Astrocyte (in vitro differentiated cells and primary cell): ENCODE measurements at places on chromosomes 1 and 21. TPM values are rescaled to one million over a fixed set of nuclear protein-coding genes. Genes with fewer than 3 reads are reported as not detected.

DNA sequence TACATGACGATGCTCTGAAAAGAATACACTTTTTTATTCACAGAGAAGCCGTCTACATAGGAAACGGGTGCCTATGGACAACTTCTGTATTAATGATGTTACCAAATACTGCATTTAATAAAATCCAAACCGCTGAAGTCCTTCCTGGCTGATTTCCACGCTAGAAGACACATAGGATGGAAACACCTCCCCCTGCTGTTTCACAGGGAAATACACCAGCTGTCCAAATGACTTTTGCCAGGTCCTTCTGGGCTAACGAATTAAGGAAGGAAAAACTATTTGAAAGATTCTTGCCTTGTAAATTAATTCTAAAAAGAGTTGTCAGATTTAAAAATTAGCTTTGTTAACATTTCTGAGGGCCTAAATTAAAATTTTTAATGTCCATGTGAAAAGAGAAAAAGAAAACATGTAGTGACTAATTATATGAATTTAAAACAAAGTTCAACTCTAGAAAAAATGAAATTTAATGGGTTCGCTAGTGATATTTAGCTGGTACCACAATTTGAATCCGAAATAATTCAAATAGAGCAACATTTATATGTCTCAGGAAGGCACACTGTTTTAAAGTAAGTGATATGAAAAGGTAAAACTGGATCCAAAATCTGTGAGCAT lies 146.0 kb downstream of the RERE start:
- H3K36me3 ChIP-seq = no peaks in the 10 kb centered on the region
- H3K27ac ChIP-seq = no peak overlapping the region
- DNase-seq = peak; percentile 52
- H3K27me3 ChIP-seq = no peaks in the 10 kb centered on the region
- H3K4me3 ChIP-seq = no peak overlapping the region

Gene OLIG1
- total RNA-seq = not detected in 2 replicates

- H3K36me3 ChIP-seq = peaks cover 16% of the 10 kb centered on the region
- peak overlapping the region; percentile 73 for H3K4me3 ChIP-seq
Observed at GRCh38 chr1:26278724-26279455, 996 bp upstream of the SH3BGRL3 start.

Gene GPR37L1
- not detected in 2 replicates for total RNA-seq

Gene DPT
- total RNA-seq = not detected in 2 replicates

Gene CREB3L4
- total RNA-seq = 5.3 and 6.1 TPM in 2 replicates

Gene AMY1A
- not detected in 2 replicates for total RNA-seq

DNA sequence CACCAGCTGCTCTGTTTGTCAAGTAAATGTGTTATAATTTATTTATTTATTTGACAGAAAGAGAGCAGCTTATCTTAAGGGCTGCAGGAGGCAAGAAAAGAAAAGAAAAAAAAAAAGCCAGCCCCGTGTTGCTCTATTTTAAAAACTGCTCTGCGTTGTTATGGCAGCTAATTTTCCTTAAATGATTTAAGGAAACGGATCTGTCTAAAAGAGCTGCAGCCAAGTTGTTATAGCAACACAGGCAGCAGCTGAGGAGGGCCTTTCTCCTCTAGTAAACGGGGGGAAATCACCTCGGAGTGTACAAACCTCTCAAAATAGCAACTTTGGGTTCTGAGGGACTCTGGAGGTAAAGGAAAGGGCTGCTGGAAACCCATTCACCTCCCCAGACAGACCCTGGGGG lies 149.2 kb downstream of the BEND5 start:
- DNase-seq = no peak
- H3K27me3 ChIP-seq = peaks cover 5% of the 10 kb centered on the region
- H3K4me1 ChIP-seq = no peaks in the 10 kb centered on the region

Gene PLA2G2E
- not detected in 2 replicates for total RNA-seq

DNA sequence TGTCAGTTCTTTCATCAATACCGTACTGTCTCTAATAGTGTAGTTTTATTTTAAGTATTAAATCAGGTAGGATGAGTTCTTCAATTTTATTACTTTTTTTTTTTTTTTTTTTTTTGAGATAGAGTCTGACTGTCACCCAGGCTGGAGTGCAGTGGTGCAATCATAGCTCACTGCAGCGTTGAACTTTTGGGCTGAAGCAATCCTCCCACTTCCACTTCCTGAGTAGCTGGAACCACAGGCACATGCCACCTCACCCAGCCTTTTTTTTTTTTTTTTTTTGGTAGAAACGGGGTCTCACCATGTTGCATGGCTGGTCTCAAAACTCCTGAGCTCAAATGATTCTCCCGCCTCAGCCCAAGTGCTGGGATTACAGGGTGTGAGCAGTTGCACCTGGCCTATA lies 44.3 kb downstream of the INAVA start:
- no peaks in the 10 kb centered on the region for H3K4me1 ChIP-seq
- no peak overlapping the region for H3K4me3 ChIP-seq
- DNase-seq = no peak
- H3K36me3 ChIP-seq = no peaks in the 10 kb centered on the region

Gene HCRTR1
- not detected in 2 replicates for total RNA-seq

Gene CELSR2
- 8.5 and 10.0 TPM in 2 replicates for total RNA-seq

DNA sequence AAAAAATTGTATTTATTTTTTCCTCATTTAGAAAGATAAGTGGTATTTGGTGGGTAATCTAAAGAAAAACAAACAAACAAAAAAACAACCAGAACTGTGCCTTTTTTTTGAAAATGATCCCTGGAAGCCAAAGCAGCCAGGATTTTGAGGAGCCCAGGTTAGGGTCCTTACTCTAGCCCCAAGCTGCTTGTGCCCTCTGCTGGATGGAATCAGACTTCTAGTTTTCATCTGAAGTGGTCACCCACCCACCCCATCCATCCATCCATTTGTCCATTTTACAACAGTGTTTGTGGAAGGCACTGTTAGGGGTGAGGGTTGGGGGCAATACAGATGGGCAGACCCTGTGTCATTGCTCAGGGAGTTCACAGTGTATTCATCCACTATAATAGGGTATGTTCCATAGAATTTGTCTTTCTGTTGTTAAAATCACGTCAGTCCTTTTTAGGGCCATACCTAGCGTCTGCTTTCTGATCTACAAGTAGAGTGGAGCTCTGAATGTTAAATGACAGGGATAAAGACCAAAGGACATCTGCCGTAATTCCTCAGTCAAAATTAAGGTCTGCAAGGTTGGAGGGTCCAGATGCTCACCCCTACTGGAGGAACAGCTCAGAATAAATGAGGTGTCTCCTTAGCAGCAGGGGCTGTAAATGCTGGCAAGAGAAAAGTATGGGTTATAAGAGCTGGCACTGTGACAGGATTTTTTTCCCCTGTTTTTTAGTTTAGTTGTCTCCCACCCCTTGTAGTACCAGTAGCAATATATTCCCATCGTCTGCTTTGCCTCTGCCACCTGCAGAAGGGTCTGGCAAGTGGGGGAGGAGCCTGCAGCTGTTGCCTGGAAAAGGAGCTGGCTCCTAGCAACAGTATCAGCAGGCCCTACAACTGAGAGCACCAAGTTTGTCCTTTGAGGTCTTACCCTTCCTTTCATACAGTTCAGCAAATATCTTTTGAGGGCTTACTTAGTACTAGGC lies 3.2 kb downstream of the LRRC42 start:
- no peak overlapping the region for H3K27ac ChIP-seq
- peaks cover 13% of the 10 kb centered on the region for H3K4me1 ChIP-seq
- H3K27me3 ChIP-seq = no peaks in the 10 kb centered on the region
- peaks cover 12% of the 10 kb centered on the region for H3K36me3 ChIP-seq

Gene IFI44
- 144 and 176 TPM in 2 replicates for total RNA-seq

- no peak overlapping the region for H3K27ac ChIP-seq
- no peaks in the 10 kb centered on the region for H3K27me3 ChIP-seq
- H3K4me3 ChIP-seq = no peak overlapping the region
- DNase-seq = no peak
- H3K4me1 ChIP-seq = no peaks in the 10 kb centered on the region
Observed at GRCh38 chr1:26538480-26539412, 9.2 kb downstream of the RPS6KA1 start.

DNA sequence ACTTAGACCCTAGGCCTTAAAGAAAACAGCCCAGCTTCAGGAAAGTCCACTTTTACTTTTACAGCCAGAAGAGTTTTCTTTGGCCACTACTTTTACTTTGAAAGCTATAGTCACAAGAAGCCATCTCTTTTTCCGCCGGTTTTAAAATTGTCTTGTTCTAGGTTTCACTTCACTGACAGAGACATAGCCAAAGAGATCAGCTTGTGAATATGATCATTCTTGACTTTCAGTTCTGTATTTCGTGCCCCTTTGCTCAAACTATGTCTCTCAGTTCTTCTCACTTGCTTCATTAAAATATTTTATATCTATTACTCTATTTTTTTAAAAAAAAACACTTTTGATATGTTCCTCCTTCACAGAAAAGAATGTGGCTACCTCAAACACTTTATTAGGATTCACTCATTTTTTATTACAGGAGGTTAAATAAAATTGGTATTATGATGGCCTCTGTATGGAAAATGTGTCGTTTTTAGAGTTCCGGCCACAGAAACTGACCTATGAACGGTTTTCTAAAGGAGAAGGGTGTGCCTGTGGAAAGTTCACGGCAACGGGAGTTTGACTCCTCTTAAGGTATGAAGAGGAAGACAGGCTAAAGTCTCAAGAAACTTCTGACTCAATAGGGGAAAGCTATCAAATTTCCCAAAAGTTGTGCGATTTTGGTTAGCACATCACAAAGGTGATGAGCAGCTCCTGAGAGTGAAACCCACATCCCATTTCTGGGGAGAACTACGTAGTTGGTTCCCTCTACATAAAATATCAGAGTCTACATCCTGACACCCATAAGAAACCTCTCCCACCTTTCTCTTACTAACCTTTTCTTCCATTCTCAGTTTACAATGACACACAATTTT lies 1.2 kb downstream of the MCOLN2 start:
- H3K4me3 ChIP-seq = no peak overlapping the region
- no peaks in the 10 kb centered on the region for H3K36me3 ChIP-seq
- peaks cover 9% of the 10 kb centered on the region for H3K4me1 ChIP-seq
- H3K27me3 ChIP-seq = peaks cover 40% of the 10 kb centered on the region
- H3K27ac ChIP-seq = no peak overlapping the region

GRCh38 chr1:156808186-156809030 lies 8.2 kb downstream of the SH2D2A start:
- H3K4me3 ChIP-seq = no peak overlapping the region
- no peak overlapping the region for H3K27ac ChIP-seq
- H3K36me3 ChIP-seq = no peaks in the 10 kb centered on the region
- peaks cover 8% of the 10 kb centered on the region for H3K4me1 ChIP-seq
- peaks cover 2% of the 10 kb centered on the region for H3K27me3 ChIP-seq

GRCh38 chr21:37430184-37430821 lies 63.7 kb downstream of the DYRK1A start:
- H3K27me3 ChIP-seq = no peaks in the 10 kb centered on the region
- no peak overlapping the region for H3K4me3 ChIP-seq
- H3K27ac ChIP-seq = no peak overlapping the region

Gene LCA5L
- total RNA-seq = 2.0 and 2.8 TPM in 2 replicates

Gene APCS
- not detected in 2 replicates for total RNA-seq

Gene FLG2
- not detected in 2 replicates for total RNA-seq

DNA sequence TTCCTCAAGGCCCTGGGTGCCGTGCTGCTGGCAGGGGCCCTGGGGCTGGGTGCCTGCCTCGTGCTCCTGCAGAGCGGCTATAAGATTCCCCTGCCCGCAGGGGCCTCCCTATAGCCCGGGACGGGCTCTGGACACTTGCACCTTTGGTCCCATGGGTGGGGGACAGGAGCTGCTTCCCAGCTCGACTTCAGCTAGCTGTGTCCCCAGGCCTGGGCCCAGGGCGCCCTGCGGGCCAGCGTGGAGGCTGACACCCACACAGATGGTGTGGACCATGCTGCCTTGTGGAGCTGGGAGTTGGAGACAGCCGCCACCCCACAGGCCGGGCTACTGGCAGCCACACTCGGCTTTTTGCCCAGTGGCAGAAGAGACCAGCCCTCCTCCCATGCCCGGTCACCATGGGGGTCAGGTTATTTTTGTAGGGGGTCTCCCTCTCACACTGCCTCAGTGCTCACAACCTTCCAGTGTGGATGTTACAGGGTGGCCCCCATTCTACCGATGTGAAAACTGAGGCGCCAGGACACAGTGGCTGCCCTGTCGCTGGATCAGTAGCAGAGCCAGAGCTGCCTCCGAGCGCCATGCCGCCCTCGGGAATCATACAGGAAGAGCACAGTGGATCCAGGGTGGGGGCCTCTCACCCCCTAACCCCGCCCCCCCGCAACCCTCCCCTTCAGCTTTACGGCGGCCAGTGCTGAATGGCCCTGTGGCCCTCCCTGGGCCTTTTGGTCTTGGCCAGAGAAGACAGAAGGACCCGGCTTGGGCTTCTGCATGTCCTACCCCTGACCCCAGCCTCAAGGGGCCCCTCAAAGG lies 57.8 kb downstream of the DISP3 start:
- no peaks in the 10 kb centered on the region for H3K36me3 ChIP-seq
- no peak overlapping the region for H3K27ac ChIP-seq
- no peak overlapping the region for H3K4me3 ChIP-seq
- no peak for DNase-seq

- peak within 1 kb of the TSS; percentile 94 for H3K27ac ChIP-seq
- DNase-seq = peak; percentile 87
- no peaks in the 10 kb centered on the region for H3K27me3 ChIP-seq
Observed at GRCh38 chr1:45687754-45688740, at the start of gene TMEM69. TSS of gene TMEM69 (plus strand) at chr1:45688181. CDS start at chr1:45691069, 2,888 bp downstream.

DNA sequence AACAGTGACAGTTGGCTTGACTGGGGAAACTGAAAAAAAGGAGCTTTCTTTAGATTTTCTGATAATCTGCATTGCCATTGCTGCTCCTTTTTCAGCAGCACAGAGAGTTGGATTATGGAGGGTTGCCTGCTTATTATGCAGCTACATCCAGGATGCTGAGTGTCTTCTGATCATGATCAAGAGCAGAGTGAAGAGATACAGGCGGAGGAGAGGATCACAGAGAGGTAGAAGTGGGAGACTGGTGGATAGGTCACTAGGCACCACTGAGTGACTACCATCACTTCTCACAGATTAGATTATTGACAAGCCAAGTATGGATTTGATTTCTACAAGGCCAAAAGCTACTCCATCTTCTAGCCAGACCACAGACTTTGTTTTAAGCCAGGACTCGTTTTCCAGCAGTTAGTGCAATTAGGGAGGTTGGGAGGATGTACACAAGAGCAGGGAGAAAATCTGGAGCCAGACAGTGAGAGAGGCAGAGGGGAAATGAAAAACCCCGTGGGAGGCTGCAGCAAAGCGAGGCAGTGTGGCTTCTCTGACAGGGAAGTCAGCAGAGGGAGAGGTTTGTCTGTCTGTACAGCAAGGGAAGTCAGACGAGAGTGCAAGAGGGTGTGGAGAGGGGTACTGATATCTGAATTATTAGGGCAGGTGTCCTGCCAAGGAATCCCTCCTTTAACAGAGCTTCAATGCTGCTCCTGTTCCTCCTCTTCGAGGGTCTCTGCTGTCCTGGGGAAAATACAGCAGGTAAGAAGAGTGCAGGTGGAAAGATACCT lies at the start of gene CD1E:
CD1E (plus strand) TSS at position 592 of the 773 bp plus-strand sequence; CDS start at position 687, 95 bp downstream.
- H3K27ac ChIP-seq = no peak within 1 kb of the TSS
- no peaks in the 10 kb centered on the region for H3K27me3 ChIP-seq
- no peaks in the 10 kb centered on the region for H3K36me3 ChIP-seq
- DNase-seq = no peak
- H3K4me3 ChIP-seq = no peak within 1 kb of the TSS

Gene CFAP126
- total RNA-seq = not detected in 2 replicates

Gene GIPC2
- total RNA-seq = not detected in 2 replicates

DNA sequence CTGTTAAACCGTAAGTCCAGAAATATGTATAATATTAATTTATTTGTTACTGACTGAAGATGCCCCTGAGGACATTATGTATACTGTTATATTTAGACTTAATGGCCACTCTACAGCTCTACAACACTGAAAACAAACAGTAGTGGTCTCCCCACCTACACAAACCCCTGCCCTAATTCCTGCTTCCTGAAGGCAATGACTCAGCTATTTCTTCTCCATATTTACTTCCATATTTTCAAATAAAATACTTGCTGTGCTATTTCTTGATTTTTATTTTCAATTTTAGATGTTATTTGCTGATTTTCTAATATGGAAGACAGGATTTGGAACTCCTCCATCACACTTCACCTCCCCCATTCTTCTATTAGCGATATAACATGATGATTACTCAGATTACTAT lies 97.6 kb downstream of the PCNX2 start:
- H3K27me3 ChIP-seq = no peaks in the 10 kb centered on the region
- no peak overlapping the region for H3K27ac ChIP-seq
- peaks cover 16% of the 10 kb centered on the region for H3K36me3 ChIP-seq
- H3K4me1 ChIP-seq = peaks cover 5% of the 10 kb centered on the region
- no peak for DNase-seq
